CD8-positive, alpha-beta T cell (primary cell): ENCODE measurements at places on chromosomes 13 and 19.
A peak's percentile ranks its signal among the peaks of the same experiment; 100 is the strongest.

DNA sequence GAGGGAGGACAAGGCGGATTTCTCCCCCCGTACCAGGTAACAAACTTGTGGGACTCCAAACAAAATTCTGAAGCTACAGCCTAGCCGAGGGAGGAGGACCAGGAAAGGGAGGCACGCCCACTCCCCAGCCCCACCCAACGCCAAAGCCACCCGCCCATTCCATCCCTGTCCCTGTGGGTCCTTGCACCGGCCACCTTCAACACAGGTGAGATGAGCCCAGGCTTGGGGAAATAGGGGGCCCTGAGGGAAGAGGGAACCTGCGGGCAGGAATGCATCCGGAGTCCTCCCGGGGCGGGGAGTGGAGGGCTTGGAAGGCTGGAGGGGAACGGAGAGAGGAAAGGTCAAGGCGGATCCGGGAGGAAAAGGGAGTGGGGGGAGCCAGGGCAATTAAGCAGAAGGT is at the start of gene BEST2:
TSS of gene BEST2 (plus strand) at position 157 of the 400 bp plus-strand sequence. CDS start 802 bp downstream, outside the sequence.
- DNase-seq = no peak

DNA sequence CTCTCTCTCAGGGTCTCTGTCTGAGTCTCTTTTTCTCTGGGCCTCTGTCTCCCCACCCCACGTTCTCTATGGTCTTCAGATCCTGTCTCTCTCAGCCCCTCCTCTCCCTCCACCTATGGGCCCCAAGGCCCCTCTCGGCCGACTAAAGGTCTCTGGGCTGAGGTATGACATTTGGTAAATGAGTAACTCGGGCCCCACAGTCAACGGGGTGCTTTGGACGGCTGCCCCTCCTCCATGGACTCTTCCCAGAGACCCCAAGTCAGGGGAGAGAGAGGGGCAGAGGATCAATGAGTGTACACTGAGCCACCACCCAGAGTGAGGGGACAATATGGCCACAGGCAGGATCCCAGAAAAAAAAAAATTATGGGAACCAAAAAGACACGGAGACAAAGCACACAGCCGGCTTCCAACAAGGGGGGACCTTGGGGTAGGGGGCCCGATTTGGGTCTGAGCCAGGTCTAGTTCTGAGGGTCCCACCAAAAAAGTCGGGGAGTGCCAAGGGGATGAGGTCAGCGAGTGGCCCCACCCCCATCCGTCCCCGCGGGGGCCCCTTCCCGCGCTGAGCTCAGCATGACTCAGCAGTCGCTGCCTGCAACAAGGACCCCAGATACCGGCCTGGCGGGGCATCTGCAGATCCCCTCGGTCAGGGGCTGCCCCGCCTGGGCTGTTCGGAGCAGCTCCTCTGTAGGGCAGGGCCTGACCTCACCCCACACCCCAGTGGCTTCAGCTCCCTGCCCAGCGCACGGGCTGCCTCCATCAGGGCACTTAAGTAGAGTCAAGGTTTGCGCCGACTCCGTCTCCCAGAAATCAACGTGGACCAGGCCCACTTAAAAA is 1.5 kb upstream of the FTL start:
- peak; percentile 68 for DNase-seq

- DNase-seq = no peak
Measured at GRCh38 chr19:46878613-46879375, 18.0 kb downstream of the ARHGAP35 start.

- no peak for DNase-seq
Measured at GRCh38 chr13:112252804-112253590, 123.2 kb upstream of the SPACA7 start.

GRCh38 chr19:1116726-1117581 is 13.2 kb downstream of the GPX4 start:
- no peak for DNase-seq

GRCh38 chr19:13366529-13367143 is 139.6 kb downstream of the CACNA1A start:
- DNase-seq = no peak

DNA sequence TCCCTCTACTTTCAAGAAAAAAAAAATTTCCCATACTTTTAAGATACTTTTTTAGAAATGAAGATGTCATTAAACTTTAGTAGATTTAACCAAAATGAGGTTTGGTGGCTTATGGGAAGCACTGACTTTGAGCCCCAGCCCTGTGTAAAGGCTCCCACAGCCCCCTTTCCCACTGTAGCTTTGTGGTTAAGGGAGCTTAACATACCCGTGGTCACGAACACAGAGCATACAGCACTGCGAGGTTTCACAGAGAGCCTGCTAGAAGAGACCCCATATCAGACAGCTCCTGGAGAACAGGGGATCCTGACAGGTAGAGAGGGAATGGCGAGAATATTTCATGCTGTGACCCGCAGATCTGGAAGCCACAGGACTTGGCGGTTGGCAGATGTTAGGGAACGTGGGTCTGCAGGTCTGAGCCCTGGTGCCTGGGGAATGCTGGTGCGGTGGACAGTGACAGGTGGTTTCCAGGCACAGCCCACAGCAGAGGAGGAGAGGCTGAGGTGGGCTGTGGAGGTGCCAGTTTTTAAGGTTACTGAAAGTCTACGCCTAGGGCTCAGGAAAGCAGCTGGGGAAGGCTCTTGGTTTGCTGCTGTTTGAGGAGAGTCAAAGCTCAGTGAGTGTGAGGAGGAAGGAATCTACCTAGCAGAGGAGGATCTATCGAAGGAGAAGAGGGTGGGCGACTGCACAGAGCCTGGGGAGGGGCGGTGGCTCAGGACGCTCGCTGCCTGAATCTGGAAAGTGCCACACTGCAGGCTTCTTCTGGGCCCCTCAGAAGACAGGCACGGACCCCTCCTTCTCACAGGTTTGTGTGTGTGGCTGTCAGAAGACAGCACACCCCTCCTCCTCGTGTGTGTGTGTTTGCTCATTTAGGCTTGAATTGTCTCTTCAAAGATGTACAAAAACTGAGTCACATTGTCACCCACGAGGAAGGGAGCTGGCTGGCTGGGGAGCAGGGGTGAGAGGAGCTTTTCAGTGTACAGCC is 49.9 kb downstream of the SLC7A9 start:
- no peak for DNase-seq

DNA sequence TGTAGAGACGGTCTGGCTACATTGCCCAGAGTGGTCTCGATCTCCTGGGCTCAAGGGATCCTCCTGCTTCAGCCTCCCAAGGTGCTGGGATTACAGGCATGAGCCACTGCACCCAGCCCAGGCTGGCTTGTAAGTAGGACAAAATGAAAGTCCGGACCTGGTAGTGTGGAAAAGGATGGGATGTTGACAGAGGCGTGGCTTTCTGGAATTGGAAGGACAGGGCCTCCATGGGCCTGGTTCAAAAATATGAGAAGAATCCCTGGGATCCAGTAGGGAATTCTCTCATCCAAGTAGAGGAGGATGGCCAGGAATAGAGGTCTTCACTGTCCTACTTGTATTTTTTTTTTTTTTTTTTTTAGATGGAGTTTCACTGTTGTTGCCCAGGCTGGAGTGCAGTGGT is 64.9 kb downstream of the TRPM4 start:
- no peak for DNase-seq

DNA sequence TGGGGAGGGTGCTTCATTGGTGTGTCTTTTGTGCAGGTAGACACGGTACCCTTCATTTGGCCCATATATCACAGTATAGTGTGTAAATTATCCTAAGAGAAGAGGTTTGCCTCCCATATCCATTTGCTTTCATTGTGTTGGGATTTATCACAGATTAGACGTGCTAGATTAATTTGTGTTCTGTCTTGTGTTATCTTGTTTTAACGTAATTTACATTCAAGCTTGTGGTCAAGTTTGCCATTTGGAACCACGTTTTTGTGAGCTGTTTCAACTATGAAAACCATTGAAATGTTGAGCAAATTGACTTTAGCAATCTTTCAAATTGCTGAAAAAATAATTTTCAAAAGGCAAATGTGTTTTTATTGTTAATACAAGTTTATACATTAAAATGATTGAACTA is 1826.5 kb downstream of the SLITRK5 start:
- no peak for DNase-seq

DNA sequence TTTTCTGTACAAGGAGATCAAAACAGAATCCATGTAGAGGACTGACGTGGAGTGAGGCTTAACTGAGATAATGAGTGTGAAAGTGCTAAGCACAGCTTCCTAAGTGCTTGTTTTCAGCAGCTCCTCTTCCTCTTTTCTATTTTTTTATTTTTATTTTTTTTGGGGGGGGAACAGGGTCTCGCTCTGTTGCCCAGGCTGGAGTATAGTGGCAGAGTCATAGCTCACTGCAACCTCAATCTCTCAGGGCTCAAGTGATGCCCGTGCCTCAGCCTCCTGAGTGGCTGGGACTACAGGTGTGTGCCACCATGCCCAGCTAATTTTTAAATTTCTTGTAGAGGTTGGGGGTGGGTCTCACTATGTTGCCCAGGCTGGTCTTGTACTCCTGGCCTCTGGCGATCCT is 5.6 kb upstream of the FOSB start:
- no peak for DNase-seq

DNA sequence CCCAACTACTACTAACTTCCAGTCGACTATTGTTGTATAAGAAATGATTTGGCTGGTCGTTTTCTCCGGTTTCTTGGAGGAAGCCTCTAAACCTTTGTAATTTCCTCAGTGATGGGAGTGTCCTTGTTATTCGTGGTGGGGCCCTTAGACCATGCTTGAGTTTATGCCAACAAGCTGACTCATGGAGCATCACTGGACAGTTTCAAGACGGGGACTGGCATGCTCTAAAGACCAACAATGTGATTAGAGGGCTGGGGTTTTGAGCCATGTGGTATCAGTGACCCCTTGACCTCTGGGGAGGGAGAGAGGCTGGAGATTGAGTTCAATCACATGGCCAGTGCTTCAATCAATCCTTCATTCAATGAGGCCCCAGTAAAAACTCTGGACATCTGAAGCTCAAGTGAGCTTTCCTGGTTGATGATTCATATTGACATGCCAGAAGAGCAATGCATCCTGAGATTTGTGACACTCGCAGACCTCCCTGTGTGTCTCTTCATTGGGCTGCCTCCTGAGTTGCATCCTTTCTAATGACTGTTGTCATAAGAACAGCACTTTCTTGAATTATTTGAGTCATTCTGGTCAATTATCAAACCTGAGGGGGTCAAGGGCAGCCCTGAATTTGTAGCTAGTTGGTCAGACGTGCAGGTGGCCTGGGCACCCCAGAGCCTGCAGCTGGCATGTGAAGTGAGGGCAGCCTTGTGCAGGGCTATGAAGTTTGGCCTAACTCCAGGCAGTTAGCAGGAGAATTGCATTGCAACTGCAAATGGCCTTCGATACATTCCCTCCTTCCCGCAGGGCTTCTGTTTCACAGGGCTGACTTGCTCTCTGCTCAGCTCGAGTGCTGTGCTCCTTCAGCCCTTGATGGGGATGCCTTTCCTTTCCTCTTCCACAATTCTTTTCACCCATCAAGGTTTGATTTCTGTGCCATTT is 246.5 kb downstream of the FGF9 start:
- no peak for DNase-seq

GRCh38 chr13:110214637-110215036 is 92.3 kb downstream of the COL4A1 start:
- no peak for DNase-seq

DNA sequence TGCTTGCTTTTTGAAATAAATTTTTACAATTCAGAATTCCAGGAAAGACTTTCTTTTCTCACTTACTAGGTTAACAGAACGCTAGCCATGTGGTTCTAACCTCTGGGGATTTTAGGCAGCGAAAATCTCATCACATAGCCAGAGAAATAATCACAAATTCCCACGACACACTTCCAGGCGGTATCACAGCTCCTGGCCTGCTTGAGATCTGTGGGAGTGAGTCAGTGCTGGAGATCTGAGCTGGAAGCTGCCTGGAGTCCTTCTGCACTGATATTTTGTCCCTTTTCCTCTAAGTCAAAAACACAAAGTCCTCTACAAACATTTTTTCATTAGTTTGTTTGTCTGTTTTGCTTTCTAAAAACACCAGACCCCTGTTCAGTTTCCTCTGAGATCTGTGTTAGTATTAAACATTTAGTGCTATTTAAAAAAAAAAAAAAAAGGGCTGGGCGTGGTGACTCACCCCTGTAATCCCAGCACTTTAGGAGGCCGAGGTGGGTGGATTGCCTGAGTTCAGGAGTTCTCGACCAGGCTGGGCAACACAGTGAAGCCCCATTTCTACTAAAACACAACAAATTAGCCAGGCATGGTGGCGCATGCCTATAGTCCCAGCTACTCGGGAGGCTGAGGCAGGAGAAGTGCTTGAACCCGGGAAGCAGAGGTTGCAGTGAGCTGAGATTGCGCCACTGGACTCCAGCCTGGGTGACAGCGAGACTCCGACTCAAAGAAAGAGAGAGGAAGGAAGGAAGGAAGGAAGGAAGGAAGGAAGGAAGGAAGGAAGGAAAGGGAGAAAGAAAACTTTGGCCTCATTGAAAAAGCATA is 12.2 kb upstream of the UBE2L5 start:
- DNase-seq = no peak

DNA sequence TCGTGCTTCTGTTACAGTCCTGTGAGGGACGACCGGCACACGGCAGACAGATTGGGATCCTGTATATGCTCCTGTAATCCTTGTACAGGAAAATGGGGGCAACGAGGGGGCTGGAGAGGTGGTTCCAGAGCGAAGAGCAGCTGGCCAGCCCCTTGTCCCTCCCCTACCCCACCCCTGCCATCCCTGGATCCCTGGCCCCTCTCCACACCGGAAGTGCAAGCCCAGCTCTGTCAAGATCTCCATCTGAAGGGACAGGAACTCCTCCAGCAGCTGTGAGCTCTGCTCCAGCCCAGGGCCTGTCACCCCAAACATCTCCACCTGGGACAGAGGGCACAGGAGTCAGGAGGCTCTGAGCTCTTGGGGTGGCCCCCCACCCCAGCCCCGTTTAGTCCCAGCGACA is 5.5 kb upstream of the CCER2 start:
- DNase-seq = no peak

- DNase-seq = no peak
Measured at GRCh38 chr13:50114961-50115360, 99.7 kb downstream of the KCNRG start.

DNA sequence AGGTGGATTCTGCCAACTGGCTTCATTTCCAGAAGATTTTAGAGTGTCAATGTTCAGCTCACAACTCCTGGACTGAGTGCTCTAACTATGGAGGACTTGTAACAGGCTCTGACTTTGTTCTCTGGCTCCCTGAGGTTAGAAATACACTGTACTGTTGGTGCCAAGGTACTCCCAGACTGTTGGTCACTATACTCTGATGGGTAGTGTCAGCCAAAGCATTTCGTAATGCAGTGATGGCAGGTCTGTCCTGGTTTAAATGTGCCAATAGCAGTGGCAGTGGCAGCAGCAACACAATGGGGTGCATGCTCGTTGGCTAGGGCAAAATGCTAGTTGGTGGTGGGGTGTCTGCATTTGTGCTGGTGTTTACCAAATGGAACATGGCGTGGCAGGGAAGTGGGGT is 472.2 kb downstream of the TDRD3 start:
- no peak for DNase-seq

DNA sequence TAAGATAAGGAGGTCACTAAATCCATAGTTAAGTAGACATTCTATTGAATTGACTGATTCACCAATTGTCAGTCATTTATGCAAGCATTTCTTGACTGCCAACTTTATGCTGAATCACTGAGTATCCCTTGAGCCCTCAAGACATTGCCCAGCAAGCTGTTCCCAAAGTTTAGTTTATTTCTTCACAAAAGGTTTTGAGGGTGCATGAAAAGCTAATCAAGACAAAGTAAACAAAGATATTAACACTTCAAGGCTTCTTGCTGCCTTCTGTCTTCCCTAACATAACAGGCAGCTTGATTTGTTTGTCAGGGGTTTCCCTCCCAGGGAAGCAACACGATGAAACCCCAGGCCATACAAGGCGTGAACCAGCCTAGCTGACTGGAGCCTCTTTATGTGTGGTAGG is 374.4 kb downstream of the SPRY2 start:
- no peak for DNase-seq
